Stimulated activated CD8-positive, alpha-beta memory T cell treated with anti-CD3 and anti-CD28 coated beads, Interleukin-15, amount 100 ng/mL, for 24 hours (primary cell): ENCODE measurements at places on chromosomes 5 and 9.

DNA sequence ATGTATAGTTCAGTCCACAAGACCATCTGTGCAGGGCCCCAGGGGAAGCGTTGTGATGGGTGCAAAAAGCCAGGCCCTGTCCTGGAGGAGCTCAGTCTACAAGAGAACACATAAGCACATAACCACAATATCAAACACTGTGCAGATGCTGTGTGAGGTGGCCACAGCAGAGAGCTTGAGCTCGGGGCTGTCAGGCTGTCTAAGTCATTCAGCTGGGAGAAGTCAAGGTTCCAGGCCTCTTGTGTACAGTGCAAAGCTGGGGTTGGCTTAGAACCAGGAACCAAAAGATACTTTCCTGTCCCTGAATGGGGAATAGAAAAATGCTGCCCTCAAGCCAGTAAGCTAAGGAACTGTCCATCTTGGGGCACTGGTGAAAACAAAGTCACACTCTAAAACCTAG, 75.0 kb downstream of the PRDM6 start:
- DNase-seq, result no peak

GRCh38 chr9:79023134-79023580, 548.6 kb upstream of the TLE4 start:
- DNase-seq, result no peak

GRCh38 chr5:118228489-118228888, 759.9 kb downstream of the DTWD2 start:
- DNase-seq, result no peak

GRCh38 chr5:68021227-68021626, 194.3 kb upstream of the PIK3R1 start:
- DNase-seq, result no peak

- no peak for DNase-seq
These were observed 604.8 kb downstream of the BNC2 start for GRCh38 chr9:16265688-16266087.

- no peak for DNase-seq
These were observed 329.8 kb upstream of the PDE4D start for GRCh38 chr5:60223342-60223741.

GRCh38 chr9:133460405-133461175, 812 bp downstream of the CACFD1 start:
- DNase-seq, result no peak

- DNase-seq, result no peak
These were observed 62.5 kb upstream of the PTPN3 start for GRCh38 chr9:109560470-109561132.

GRCh38 chr9:7209990-7210389, 452.2 kb downstream of the KDM4C start:
- no peak for DNase-seq

GRCh38 chr5:97458851-97459250, 275.8 kb upstream of the RIOK2 start:
- no peak for DNase-seq

GRCh38 chr5:161897033-161897432, 49.1 kb downstream of the GABRA1 start:
- no peak for DNase-seq

GRCh38 chr5:124627815-124628595, 118.4 kb downstream of the ZNF608 start:
- DNase-seq, result no peak

- DNase-seq, result no peak
These were observed 5.3 kb downstream of the SLC4A9 start for GRCh38 chr5:140365282-140365681.

DNA sequence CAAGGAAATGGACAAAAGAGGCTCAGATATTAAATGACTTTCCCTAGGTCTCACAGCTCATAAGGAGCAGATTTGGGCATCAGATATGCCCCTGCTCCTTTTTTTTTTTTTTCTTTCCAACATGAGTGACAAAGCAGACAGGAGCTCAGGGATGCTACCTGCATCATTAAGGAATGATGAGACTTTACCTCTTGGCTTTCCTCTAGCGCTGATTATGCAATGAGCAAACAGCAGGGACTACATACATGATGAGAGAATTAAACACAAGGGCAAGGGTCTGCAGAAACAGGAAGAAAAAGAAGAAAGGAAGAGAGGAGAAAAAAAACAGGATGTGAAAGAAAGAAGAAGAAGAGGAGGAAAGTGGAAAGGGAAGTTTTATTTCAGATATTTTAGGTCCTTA, 179.9 kb downstream of the PPP2R2B start:
- DNase-seq, result no peak

DNA sequence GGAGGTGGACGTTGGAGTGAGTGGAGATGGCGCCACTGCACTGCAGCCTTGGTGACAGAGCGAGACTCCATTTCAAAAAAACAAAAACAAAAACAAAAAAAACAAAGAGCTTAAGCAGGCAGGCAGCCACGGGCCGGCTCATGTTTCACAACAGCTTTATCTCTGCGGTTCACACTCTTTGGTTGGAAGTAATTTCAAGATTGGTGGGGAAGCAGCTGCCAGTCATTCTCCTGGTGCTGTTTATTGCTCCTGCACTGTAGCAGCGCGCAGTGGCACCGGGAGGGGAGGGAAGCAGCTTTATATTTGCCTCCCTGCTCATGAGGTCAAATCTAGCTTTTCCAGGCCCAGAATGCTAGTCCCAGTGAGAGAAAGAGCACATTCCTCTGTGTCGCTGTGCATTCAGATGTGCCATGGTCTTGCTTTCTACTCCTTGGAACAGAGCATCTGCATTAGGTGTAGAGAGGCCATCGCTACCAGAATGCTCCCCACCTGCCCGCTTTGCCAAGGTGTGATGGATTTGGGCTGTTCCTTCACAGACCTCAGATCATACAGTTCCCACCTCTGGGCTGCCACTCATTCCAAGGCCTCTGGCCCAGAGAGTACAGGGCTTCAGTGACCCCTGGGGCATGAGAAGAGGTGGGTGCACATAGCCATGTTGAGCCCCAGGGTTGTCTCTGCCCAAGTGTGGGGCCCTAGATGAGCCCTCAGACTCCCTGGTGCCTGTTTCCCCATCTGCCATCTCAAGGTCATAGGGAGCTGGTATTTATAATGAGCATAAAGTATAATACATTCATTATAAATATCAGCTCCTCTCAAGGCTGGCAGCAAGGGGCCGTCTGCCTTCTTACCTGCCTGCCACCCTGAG, 270.4 kb downstream of the MED10 start:
- no peak for DNase-seq

DNA sequence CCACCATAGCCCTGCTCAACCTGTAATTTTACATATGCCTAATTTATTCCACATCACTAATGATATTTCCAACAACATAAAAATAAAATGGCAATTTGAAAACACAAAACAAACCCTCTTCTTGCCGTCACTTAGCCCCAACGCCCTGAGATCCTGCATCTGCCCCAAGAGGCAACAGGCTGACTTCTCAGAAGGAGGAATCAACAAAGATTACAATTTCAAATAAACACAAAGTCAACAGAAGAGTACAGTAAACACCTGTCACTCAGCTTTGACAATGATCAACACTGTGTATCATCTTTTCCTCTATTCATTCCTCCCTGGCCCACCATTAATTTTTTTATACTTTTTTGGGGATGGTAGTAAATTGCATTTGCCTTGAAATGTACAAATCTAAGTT, 19.8 kb downstream of the EPB41L4B start:
- no peak for DNase-seq

DNA sequence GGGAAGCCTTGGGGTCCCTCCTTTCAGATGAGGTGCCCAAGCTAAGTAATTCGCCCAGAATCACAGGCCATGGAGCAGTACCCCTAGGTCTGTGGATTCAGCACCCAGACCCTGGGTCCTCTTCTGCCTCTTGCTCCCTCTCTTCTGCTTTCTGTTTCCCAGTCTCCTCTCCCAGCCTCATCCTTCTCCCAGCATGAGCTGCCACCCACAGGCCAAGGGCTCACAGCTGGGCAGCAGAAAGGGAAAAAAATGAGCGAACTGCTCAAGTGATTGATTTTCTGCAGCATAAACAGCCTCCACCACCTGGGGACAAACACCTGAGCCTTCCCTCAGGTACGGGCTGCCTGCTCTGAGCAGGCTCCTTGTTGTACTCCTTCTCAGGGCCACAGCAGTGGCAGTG, 113.9 kb upstream of the SAP30L start:
- DNase-seq, result no peak

GRCh38 chr9:29969408-29969807, 2396.1 kb upstream of the C9orf72 start:
- DNase-seq, result no peak

GRCh38 chr5:168174376-168174775, 117.1 kb upstream of the WWC1 start:
- no peak for DNase-seq

GRCh38 chr9:98104445-98104881, 14.6 kb downstream of the TRIM14 start:
- DNase-seq, result no peak

GRCh38 chr9:133609311-133610098, at the start of gene FAM163B:
Gene FAM163B (minus strand): TSS chr9:133609389. CDS start chr9:133580223, 29,166 bp downstream.
- DNase-seq, result peak; percentile 18

DNA sequence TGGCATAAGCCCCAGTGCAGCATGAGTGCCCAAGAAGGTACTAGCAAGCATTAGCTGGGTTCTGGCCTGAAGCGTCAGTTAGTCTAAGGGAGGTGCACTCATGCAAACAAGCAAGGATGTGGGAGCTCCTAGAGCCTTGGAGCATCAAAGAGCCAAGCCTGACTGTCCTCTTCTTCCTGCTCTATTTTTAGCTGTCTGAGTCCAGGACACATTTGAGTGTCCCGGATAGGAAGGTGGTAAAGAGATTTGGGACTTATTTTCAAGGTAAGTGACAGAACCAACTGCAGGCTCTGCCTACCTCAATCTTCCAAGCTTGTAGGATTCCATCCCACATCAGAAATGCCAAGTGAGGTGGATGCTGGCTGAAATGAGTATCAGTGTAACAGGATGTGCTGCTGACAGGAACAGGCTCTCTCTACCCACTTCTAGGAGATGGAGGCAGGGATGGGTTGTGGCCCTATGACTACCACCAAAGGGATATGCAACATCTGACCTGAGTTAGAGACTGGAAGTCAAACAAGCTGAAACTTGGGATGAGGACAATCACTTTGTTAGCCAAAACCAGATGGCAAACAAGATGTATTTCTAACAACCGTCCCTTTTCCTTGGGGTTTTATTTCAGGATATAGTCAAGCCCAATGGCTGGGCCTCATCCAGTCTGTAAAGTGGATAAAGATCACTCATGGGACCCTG, 15.1 kb downstream of the MACROH2A1 start:
- DNase-seq, result no peak

- no peak for DNase-seq
These were observed 159.3 kb upstream of the TARS1 start for GRCh38 chr5:33281431-33281843.

- DNase-seq, result no peak
These were observed at the start of gene UAP1L1 for GRCh38 chr9:137077010-137077747. Gene UAP1L1 (plus strand): TSS chr9:137077517. CDS start chr9:137077533, 16 bp downstream.

DNA sequence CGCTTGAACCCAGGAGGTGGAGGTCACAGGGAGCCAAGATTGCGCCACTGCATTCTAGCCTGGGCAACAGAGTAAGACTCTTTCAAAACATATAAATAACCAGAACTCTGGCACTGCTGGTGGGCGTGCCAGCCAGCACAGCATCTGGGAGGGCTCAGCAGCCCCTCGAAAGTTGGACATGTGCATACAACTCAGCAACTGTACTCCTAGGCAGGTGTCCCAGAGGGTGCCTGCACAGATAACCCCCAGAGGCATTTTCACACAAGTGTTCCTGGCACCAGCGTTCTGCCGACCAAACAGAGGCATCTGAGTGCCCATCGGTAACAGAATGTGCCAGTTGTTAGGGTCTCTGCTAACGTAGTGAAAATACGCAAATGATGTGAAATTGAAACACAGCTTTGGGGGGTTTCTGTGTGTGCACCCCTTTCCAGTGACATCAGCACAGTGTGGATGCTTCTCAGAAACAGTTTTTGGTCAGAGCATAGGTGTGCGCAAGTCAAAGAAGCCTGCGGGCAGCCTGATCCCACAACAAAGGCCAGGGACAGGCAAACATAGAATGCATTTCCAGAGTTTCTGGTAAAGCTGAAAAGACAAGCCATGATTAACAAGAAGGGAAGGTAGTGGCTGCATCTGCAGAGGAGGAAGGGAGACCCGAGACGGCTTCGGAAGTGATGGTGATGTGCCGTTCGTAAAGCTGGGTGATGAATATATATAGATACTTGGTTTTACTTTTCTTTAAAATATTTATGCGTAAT, 190.2 kb downstream of the CACNA1B start:
- DNase-seq, result no peak

DNA sequence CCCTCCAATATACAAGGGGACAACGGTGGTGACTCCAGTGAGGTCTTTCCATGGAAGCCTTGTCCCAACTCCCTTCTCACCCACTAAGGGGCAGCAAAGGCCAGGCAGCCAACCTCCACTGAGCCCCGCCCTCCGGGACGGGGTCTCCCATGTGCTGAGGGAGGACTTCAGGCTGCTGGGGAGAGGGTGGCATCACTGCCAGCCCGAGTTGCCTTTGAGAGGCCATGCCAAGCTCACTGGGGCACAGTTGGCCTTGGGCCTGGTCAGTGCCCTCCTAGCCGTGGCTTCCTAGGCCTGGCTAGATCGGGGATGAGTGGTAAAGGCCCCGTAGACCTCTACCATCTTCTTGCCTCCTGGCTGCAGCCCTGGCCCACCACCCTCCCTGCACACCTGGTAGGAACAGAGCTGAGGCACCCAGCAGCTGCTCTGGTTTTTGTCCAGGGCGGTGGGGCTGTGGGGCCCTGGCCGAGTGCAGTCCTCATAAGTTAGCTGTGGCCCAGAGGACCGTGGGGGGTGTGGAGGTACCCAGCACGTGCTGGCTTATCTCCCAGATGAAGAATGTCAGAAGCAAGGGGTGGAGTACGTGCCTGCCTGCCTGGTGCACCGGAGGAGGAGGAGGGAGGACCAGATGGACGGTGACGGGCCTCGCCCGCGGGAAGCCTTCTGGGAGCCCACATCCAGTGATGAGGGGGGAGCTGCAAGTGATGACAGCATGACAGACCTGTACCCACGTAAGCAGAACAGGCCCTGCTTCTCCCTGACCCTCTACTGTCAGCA, 3.2 kb downstream of the SURF2 start:
- no peak for DNase-seq

DNA sequence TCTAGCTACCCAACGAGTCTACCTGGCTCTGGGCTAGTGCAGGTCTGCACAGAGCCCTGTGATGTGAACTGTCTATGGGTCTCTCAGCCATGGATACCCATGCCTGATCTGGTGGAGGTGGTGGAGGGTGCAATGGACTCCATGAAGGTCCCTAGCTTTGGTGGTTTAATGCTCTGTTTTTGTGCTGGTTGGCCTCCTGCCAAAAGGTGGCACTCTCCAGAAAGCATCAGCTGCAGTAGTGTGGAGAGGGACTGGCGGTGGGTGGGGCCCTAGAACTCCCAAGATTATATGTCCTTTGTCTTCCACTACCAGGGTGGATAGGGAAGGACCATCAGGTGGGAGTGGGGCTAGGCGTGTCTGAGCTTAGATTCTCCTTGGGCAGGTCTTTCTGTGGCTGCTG, 290.1 kb downstream of the AGTPBP1 start:
- DNase-seq, result no peak
